ENCODE measurements at places on chromosomes 2 and 18. TPM values are rescaled to one million over a fixed set of nuclear protein-coding genes. Genes with fewer than 3 reads are reported as not detected.

The BARD1 gene
- 22.0 TPM for total RNA-seq

The GKN1 gene
- total RNA-seq: 1.9 TPM

The GLI2 gene
- total RNA-seq: 23.1 TPM

The SPP2 gene
- total RNA-seq: not detected

The EMX1 gene
- total RNA-seq: not detected

The CDK15 gene
- total RNA-seq: 1.5 TPM

The SCN3A gene
- total RNA-seq: 1.4 TPM

The DSC3 gene
- total RNA-seq: 0.85 TPM

The WIPF1 gene
- total RNA-seq: 26.1 TPM

- H3K4me1 ChIP-seq: peaks cover 16% of the 10 kb centered on the region
- DNase-seq: peak; percentile 85
- H3K27ac ChIP-seq: peak overlapping the region; percentile 65
- no peaks in the 10 kb centered on the region for H3K36me3 ChIP-seq
Observed at GRCh38 chr2:24926602-24927252, 6.7 kb upstream of the ADCY3 start.

DNA sequence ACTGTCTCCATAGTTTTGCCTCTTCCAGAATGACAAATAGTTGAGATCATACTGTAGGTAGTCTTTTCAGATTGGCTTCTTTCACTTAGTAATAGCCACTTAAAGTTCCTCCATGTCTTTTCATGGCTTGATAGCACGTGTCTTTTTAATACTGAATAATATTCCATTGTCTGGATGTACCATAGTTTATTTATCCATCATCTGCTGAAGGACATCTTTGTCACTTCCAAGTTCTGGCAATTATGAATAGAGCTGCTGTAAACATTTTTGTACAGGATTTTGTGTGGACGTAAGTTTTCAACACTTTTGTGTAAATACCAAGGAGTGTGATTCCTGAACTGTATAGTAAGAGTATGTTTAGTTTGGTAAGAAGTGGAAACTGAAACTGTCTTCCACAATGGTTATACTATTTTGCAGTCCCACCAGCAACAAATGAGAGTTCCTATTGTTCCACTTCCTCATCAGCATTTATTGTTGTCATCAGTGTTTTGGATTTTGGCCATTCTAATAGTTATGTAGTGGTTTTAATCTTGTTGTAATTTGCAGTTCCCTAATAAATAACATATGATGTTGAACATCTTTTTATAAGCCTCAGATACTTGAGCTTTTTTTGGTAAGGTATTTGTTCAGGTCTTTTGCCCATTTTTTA is 18.9 kb downstream of the LTBP1 start:
- H3K36me3 ChIP-seq: no peaks in the 10 kb centered on the region
- no peaks in the 10 kb centered on the region for H3K4me1 ChIP-seq
- no peaks in the 10 kb centered on the region for H3K27me3 ChIP-seq
- no peak overlapping the region for H3K27ac ChIP-seq
- DNase-seq: no peak

- no peak for DNase-seq
- H3K27me3 ChIP-seq: no peaks in the 10 kb centered on the region
- H3K36me3 ChIP-seq: no peaks in the 10 kb centered on the region
- no peak overlapping the region for H3K4me3 ChIP-seq
- no peaks in the 10 kb centered on the region for H3K4me1 ChIP-seq
Observed at GRCh38 chr2:63676135-63676534, 87.4 kb downstream of the MDH1 start.

DNA sequence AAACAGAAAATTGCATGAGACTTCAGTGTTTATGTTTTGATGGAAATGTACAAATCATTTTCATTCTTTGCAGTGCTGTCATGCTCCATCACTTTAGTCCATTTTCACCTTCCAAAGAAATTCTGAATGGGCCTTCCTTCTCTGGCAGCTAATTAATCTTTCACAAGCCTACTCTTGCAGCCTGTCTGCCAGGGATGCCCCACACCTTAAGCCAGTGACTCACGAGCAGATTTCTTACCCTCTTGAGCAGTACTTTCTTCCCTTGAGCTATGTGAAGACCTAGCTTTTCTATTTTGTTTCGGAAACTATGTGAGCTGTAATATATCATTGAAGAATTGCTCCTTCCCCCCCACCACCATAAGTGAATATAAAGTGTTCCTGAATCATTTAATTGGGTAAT is 404.3 kb upstream of the VWC2L start:
- H3K27me3 ChIP-seq: no peaks in the 10 kb centered on the region
- no peak overlapping the region for H3K27ac ChIP-seq
- no peak overlapping the region for H3K4me3 ChIP-seq
- no peak for DNase-seq
- H3K36me3 ChIP-seq: no peaks in the 10 kb centered on the region
- H3K4me1 ChIP-seq: no peaks in the 10 kb centered on the region

DNA sequence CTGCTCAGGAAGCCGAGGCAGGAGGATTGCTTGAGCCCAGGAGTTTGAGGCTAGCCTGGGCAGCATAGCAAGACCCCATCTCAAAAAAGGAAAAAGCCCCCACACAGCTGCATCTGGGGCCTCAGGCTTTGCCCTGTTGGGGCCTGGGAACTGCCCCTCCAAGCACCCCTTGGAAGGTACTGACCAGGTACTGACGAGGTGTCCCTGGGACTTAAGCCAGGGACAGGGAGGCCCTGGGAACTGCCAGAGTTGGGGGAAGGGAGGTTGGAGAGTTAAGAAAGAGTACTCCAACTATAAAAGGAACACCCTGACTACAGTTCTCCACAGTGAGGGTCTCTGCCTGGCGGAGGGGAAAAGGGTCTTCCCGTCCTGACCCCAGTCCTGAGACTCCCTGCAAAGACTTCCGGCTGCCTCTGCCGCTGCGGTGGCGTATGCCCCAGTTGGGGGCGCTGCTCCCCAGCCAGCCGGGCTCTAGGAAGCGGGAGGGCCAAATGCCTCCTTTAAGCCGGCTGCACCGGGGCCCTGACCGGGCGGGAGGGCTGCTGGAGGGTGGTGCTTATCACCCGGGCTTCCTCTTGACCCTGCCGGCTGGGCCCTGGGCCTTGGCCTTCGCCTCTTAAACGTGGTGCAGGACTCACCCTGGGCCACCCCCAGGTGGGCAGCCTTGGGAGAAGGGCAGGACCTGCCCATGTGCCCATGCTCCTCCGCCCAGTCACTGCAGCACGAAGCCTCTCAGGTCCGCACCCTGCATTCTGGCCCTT is 12.8 kb downstream of the SLC30A3 start:
- no peak overlapping the region for H3K4me3 ChIP-seq
- no peaks in the 10 kb centered on the region for H3K36me3 ChIP-seq
- no peak for DNase-seq
- H3K27me3 ChIP-seq: no peaks in the 10 kb centered on the region
- H3K4me1 ChIP-seq: no peaks in the 10 kb centered on the region
- no peak overlapping the region for H3K27ac ChIP-seq

GRCh38 chr18:62655520-62656219 is 59.7 kb upstream of the PHLPP1 start:
- H3K36me3 ChIP-seq: no peaks in the 10 kb centered on the region
- H3K27me3 ChIP-seq: no peaks in the 10 kb centered on the region
- no peak for DNase-seq

GRCh38 chr18:24992491-24992890 is 359.5 kb downstream of the ZNF521 start:
- H3K4me1 ChIP-seq: no peaks in the 10 kb centered on the region
- H3K4me3 ChIP-seq: no peak overlapping the region
- DNase-seq: no peak

DNA sequence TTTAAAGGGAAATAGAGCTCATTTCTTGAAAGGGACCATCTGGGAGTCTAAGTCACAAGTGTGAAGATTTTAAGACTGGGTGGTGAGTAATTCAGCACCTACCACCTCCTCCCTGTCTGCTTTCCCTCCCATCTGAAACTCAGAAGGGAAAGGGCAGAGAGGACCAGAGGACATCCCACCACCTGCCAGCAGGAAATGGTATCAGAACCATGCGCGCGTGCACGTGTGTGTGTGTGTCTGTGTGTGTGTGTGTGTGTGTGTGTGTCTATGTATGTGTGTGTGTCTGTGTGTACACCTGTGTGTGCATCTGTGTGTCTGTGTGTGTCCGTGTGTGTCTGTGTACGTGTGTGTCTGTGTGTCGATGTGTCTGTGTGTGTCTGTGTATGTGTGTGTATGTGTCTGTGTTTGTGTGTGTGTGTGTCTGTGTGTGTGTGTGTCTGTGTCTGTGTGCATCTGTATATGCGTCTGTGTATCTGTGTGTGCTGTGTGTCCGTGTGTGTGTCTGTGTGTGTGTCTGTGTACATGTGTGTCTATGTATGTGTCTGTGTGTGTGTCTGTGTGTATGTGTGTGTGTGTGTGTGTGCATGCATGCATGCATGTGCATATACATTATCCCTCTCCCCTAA is 76.8 kb downstream of the ZFP36L2 start:
- H3K27me3 ChIP-seq: no peaks in the 10 kb centered on the region
- H3K4me1 ChIP-seq: no peaks in the 10 kb centered on the region
- H3K27ac ChIP-seq: no peak overlapping the region
- no peak for DNase-seq
- no peaks in the 10 kb centered on the region for H3K36me3 ChIP-seq
- H3K4me3 ChIP-seq: no peak overlapping the region

- H3K27ac ChIP-seq: no peak overlapping the region
- H3K4me3 ChIP-seq: no peak overlapping the region
- H3K27me3 ChIP-seq: no peaks in the 10 kb centered on the region
- H3K36me3 ChIP-seq: no peaks in the 10 kb centered on the region
Observed at GRCh38 chr2:159905926-159906714, 108.1 kb upstream of the CD302 start.

DNA sequence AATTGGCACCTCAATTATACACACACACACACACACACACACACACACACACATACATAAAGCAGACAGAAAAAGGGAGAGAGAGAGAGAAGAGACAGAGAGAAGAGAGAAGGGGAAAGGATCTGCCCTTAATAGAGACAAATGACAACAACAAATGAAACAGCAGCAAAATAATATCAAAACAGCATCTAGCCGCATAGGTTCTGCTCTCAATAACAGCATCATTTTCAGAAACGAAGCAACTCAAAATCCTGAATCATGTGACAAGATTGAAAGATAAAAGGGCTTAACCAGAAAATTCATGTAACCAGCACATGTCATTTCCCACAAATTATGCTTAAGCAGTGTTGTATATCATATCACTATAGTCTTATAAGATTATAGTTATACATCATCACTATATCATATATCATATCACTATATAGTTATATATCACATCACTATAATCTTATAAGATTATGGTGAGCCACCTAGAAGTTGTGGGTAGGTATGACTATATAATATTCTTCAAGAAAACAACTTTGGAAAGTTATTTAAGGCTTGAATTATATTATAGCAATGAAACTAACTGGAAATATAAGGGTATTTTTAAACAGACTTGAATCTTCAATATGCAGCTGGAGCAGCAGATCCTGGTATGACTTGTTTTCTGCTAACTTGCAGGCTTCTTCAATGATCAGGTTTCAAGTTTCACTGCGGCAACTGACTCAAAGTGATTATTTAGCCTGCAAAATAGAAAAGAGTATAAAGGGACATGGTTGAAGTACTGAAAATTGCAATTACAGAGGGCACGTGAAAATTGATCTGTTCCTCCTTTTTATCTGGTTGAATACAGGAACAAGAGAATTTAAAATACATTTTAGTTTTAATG is 16.1 kb upstream of the VPS54 start:
- H3K27ac ChIP-seq: no peak overlapping the region
- no peak for DNase-seq
- no peaks in the 10 kb centered on the region for H3K4me1 ChIP-seq

DNA sequence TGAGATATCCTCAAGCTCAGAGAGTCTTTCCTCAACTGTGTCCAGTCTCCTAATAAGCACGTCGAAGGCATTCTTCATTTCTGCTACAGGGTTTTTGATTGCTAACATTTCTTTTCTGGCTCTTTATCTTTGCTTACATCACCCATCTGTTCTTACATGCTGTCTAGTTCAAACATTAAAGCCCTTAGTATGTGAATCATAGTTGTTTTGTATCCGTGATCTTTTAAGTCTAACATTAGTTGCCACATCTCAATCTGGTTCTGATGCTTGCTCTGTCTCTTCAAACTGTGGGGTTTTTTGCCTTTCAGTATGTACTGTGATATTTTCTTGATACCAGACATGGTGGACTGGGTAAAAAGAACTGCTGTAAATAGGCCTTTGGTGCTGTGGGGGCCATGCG is 235.2 kb downstream of the SH3RF3 start:
- no peak overlapping the region for H3K4me3 ChIP-seq
- H3K27ac ChIP-seq: no peak overlapping the region
- peaks cover 7% of the 10 kb centered on the region for H3K4me1 ChIP-seq

DNA sequence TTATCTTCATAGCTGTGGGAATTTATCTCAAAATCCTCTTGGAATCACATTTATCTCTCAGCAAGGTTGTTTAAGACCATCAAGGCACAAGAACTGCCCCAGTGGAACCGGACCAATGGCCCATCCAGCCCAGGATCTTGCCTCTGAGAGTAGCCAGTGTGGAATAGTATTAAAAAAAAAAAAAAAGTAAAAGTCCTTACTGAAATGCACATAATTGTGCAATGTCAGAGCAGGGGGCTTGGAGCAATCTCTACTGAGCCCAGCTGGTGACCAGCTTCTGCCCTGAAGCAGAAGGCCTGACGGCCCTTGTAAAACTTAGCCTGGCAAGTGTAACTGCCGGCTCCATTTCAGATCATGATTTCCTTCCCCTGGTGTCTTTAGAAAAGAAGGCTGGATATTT is 355.6 kb upstream of the PIK3C3 start:
- H3K27me3 ChIP-seq: no peaks in the 10 kb centered on the region
- H3K4me1 ChIP-seq: no peaks in the 10 kb centered on the region
- no peak overlapping the region for H3K4me3 ChIP-seq
- no peak overlapping the region for H3K27ac ChIP-seq
- DNase-seq: no peak

GRCh38 chr2:204272089-204272488 is 273.2 kb upstream of the PARD3B start:
- no peak overlapping the region for H3K27ac ChIP-seq
- no peak overlapping the region for H3K4me3 ChIP-seq
- H3K36me3 ChIP-seq: no peaks in the 10 kb centered on the region
- no peaks in the 10 kb centered on the region for H3K27me3 ChIP-seq
